ENCODE measurements at places on chromosomes 11 and 22.

DNA sequence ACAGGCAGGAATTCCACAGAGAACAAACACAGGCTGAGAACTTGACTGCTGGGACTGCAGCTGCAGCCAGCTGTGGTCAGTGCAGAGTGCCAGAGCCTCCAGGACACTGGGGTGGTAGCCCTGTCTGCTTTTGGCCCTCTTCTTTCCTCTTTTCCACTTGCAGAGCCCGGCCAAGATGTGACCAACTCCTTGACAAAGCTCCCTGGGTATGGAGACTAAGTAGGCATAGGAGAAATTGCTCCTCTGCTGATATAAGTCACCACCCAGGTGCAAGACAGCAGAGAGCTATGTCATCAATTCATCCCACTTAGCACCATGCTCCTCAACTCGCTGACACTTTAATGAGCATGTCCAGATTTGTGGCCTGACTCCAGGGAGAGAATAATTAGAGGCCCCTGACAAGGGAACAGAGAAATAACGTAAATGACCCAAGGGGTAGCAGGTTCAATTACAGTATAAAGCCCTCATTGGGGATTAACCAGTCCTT, 369.4 kb upstream of the B3GAT1 start:
- no peaks in the 10 kb centered on the region for H3K27me3 ChIP-seq
- no peaks in the 10 kb centered on the region for H3K36me3 ChIP-seq
- H3K4me3 ChIP-seq = no peak overlapping the region
- H3K4me1 ChIP-seq = no peaks in the 10 kb centered on the region

DNA sequence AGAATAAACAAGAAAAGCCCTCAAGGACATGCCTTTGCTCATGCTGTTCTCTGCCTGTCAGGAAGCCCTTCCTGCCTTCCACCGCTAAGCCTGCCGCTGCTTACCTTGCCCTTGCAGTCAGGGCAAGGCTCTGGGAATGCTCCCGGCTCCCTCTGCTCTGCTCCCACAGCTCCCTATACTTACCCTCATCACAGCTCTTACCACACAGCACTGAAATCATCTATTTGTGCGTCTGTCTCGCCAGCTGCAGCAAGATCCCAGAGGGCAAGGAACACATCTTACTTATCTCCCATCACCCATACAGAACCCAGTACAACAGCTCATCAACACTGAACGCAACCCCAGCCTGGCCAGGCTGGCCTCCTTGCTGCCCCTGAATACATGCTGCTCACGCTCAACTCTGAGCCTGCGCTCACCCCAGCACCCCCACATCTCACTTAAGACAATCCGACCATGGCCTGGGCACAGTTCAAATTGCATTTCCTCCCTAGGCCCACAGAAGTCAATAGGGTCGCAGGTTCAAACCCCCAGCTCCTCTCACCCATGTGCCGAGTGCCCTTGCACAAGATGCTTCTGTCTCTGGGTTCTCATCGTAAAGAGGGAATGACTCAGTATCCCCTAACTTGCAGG, 161.8 kb downstream of the IGLL1 start:
- no peaks in the 10 kb centered on the region for H3K4me1 ChIP-seq
- peak overlapping the region; percentile 59 for H3K27ac ChIP-seq
- H3K36me3 ChIP-seq = no peaks in the 10 kb centered on the region
- no peak for DNase-seq
- H3K27me3 ChIP-seq = no peaks in the 10 kb centered on the region

DNA sequence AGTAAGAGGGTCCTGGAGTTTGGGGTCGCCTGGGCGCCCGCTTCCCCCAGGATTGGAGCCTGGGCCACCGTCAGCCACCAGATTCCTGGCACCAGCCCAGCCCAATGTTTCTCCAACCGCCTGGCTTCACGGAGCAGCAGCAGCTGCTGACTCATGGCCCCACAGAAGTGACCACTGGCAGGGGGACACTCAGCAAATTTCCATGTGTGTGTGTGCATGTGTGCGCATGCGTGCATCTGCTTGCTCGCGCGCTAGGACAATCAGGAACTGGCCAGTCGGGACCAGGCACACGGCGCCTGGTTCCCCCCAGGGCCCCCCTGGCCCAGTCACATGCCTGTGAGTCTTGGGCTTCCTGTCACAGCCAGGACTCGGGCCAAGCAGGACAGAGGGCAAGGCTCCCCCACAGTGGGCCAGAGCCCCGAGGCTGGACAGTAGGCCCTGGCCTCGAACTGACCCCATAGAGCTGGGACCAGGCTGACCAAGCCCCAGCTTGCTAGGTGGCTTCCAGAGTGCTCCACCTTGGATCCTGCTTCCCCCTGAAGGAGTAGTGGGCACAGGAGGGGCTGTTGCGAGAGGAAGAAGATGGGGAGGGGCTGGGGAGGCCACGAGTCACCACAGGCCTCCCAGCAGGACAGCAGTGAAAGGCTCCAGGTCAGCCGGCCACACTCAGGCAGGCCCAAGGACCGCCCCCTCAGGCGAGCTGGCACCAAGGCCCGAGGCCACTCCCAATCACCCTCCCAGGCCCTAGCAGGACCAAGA, 3.2 kb downstream of the CTSD start:
- no peak for DNase-seq
- no peaks in the 10 kb centered on the region for H3K27me3 ChIP-seq
- H3K27ac ChIP-seq = no peak overlapping the region
- no peak overlapping the region for H3K4me3 ChIP-seq
- no peaks in the 10 kb centered on the region for H3K36me3 ChIP-seq

DNA sequence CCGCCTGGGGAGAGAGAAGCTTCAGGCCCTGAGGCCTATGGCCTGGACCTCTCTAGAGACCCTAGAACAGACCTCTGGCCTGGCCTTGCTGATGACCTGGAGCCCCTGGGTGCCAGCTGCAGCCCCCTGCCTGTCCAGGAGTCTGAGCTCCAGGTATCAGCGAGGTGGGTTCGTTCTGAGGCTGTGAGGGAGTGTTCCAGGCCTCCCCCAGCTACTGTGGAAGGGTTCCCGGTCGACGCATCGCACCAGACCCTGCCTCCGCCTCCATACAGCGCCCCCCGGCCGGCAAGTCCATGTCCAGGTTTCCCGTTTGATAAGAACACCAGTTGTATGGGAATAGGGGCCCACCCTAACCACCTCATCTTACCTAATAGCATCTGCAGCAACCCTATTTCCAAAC, 111.1 kb downstream of the KCNQ1 start:
- H3K4me3 ChIP-seq = no peak overlapping the region
- H3K27ac ChIP-seq = peak overlapping the region; percentile 57
- no peak for DNase-seq
- H3K27me3 ChIP-seq = no peaks in the 10 kb centered on the region
- H3K36me3 ChIP-seq = no peaks in the 10 kb centered on the region
- peaks cover 14% of the 10 kb centered on the region for H3K4me1 ChIP-seq

DNA sequence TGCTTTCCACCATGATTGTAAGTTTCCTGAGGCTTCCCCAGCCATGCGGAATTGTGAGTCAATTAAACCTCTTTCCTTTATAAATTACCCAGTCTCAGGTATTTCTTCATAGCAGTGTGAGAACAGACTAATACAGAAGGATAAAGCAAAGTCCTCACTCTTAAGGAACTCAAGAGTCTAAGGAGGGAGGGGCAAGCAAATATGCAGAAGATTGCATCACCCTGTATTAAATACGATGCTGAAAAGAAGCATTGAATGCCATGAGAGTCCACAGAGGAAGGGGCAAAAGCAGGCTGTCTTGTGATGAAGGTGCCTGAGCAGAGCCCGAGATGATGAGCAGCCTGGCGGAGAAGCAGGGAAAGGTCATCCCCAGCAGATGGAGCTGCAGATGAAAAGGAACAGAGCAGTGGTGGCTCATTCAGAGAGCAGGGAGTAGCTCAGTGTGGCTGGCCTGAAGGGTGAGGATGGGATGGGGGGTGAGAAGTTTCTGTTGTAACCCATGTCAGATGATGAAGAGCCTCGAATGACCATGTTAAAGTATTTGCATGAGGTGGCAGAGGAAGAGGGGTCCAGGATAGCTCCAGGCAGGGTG, 6.3 kb upstream of the IZUMO1R start:
- H3K4me1 ChIP-seq = no peaks in the 10 kb centered on the region
- no peak overlapping the region for H3K27ac ChIP-seq
- H3K27me3 ChIP-seq = peaks cover 5% of the 10 kb centered on the region
- H3K4me3 ChIP-seq = no peak overlapping the region
- no peak for DNase-seq

DNA sequence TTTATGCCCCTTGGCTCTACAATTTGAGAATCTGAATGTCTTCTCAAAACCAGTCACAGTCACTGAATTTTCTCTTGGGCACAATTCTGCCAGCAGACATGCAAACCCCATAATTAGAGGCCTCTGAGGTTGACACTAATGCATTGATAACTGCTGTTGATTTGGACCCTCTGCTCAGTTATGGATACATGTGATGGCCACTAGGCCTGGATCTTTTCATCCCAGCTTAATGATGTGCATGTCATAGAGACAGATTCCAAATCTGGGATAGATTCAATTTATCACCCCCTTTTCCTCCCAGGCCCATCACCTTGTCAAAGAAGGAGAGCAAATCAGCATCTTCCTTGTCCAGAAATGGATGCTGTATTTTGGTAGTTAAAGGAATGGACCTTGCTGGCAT, 92.2 kb downstream of the C11orf91 start:
- H3K27me3 ChIP-seq = no peaks in the 10 kb centered on the region
- no peaks in the 10 kb centered on the region for H3K36me3 ChIP-seq
- H3K4me1 ChIP-seq = no peaks in the 10 kb centered on the region
- no peak for DNase-seq
- no peak overlapping the region for H3K27ac ChIP-seq
- no peak overlapping the region for H3K4me3 ChIP-seq

- no peak for DNase-seq
- no peaks in the 10 kb centered on the region for H3K36me3 ChIP-seq
- no peak overlapping the region for H3K4me3 ChIP-seq
- H3K4me1 ChIP-seq = peaks cover 14% of the 10 kb centered on the region
- H3K27ac ChIP-seq = no peak overlapping the region
These were observed 25.5 kb upstream of the TIMP3 start for GRCh38 chr22:32775957-32776356.

DNA sequence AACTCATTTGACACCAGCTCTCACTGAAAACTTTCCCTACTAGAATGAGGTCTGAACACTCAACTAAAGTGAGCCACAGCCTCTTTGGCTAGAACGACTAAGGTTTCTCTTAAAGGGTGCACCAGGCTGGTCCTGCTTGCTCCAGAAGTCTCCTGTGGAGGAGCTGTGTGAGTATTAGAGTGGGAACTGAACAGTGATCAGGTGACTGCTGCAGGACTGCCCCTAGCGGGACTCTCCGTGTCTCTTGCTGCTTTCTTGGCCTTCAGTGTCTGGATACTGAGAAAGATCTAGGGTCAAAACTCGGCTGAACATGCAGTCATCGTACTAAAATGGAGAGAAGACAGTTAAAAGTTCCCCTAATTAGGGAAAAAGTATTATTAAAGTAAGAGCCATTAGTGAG, 34.6 kb downstream of the FAM118A start:
- H3K4me1 ChIP-seq = no peaks in the 10 kb centered on the region
- no peak overlapping the region for H3K4me3 ChIP-seq
- no peaks in the 10 kb centered on the region for H3K27me3 ChIP-seq
- peak; percentile 28 for DNase-seq
- no peak overlapping the region for H3K27ac ChIP-seq

DNA sequence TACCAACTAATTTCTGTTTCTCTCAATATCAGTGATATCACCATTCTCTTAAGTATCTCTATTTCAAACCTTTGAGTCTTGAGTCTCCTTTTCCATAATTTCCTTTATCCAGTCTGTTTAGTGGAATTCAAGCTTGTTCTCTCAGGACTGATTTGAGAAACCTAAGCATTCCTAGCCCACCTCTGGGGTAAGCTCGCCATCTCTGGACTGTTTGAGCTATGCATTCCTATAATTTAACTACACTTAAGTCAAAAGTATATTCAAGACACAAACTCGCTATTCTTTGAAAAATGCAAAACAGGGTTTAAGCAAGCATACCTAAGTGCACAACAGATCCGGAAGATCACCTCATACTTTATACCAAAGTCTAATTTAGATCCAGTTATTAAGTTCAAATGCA, 2.1 kb upstream of the DLAT start:
- DNase-seq = no peak
- no peaks in the 10 kb centered on the region for H3K4me1 ChIP-seq

DNA sequence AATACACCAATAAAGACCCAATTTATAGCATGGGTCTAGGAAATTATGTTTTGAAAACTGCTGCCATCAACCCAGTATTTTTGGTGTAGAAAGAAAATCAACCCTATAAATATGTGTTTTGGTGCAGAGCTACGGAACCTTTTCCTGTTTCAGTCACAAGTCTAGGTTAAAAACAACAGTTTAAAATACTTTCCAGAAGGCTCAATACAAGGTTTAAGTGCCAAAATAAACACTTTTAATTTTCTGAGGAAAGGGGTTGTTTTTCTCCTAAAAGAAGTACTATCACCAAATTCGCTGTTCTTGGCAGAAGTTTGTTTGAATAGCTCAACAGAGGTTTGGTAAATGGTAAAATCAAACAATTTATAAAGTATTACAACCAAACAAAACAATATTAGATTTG, 201.3 kb downstream of the TMEM135 start:
- no peak overlapping the region for H3K4me3 ChIP-seq
- DNase-seq = no peak
- no peaks in the 10 kb centered on the region for H3K27me3 ChIP-seq
- no peaks in the 10 kb centered on the region for H3K36me3 ChIP-seq

DNA sequence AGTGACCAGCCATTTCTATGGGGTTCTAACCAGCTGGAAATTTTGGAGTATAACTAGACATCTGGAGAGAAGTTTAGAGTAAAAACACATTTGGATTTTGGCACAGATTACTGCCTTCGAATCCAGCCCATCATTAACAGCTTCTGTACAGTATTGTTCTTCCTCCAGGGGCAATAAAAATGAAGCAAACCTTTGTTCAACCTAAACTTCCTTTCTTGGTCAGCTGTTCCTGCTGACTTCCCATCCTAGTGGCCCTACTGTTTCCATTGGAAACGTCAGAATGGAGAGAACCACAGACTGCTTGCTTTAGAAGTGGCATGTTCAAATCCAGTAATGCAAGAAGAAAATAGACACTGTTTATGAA, 203.7 kb upstream of the MTMR2 start:
- no peak for DNase-seq
- no peaks in the 10 kb centered on the region for H3K4me1 ChIP-seq
- H3K27ac ChIP-seq = no peak overlapping the region
- no peaks in the 10 kb centered on the region for H3K36me3 ChIP-seq
- H3K4me3 ChIP-seq = no peak overlapping the region

DNA sequence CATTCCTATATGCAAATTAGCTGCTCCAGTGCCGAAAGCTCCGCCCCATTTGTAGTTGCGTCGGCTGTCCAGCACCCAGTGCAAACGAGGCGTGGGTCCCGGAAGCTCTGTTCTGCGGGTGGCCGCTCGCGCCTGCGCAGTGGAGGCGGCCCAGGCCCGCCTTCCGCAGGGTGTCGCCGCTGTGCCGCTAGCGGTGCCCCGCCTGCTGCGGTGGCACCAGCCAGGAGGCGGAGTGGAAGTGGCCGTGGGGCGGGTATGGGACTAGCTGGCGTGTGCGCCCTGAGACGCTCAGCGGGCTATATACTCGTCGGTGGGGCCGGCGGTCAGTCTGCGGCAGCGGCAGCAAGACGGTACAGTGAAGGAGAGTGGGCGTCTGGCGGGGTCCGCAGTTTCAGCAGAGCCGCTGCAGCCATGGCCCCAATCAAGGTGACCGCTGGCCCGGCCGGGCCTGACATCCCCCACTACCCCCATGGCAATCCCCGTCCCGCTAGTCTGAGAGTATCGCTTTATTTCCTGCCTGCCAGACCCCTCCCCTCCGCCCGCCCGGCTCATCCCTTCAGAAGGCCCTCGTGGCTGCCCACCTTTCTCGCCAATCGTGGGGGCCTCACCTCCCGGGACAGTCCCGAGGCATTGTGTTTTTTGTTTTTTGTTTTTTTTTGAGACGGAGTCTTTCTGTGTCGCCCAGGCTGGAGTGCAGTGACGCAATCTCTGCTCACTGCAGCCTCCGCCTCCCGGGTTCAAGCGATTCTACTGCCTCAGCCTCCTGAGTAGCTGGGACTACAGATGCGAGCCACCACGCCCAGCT, at the start of gene PRDX5:
Gene PRDX5, plus strand, starts transcription at position 161 of the 805 bp plus-strand sequence. Its CDS starts 95 bp downstream, at position 256.
- H3K36me3 ChIP-seq = no peaks in the 10 kb centered on the region
- H3K4me3 ChIP-seq = peak within 1 kb of the TSS; percentile 76
- H3K27me3 ChIP-seq = no peaks in the 10 kb centered on the region
- H3K27ac ChIP-seq = peak within 1 kb of the TSS; percentile 98
